Caudate nucleus (tissue), 63 donors: ENCODE measurements at places on chromosomes 13 and 19.

DNA sequence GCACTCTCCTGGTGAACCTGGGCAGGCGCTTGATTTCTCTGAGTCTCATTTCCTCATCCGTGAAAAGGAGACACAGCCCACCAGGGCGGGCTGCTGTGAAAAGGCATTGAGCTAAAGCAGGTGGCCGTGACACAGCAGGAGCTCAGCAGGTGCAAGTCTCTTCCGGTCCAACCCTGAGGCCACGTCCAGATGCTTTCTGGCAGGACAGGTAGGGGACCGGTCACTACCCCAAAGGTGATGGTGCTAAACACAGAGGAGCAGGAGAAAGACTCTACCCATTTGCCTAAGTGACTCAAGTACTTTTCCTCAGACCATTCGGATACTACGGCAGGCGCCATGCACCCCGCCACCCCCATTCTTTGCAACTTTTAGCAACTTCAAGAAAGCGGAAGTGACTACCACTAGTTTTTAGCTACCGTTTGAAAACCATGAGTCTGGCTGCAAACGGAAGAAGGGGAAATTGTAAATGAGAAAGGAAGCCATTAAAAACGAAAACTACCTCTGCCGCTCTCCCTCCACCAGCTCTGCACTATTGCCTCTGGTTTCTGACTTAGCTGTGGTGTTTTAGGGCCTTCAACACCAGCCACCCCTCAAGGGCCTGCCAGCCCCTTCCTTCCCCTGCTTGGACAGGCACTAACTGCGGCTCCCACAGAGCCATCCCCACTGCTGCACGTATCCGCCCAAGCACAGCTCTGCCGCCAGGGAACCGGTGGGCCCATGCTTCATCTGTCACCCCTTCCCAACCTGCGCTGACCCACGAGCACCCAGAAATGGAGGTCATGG, 4.8 kb downstream of the PPP6R1 start:
- no peak for DNase-seq

DNA sequence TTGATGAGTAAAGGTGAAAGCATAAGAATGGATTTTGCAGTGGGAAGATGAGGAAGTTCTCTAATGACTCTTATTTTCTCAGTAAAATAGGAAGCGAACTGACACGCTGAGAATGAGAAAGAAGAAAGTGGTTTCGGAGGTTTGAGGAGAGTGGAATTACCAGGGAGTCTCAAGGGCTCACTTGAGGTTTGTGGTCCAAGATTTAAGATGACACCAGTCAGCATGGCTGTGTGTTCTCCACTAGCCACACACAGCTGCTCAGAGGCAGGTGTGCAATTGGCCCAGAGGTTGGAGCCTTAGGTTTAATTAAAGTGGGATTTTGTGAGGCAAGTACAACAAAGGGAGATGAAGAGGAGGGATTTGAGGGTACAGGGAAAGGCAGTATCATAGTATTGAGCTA, 99.6 kb upstream of the NBEA start:
- no peak for DNase-seq

DNA sequence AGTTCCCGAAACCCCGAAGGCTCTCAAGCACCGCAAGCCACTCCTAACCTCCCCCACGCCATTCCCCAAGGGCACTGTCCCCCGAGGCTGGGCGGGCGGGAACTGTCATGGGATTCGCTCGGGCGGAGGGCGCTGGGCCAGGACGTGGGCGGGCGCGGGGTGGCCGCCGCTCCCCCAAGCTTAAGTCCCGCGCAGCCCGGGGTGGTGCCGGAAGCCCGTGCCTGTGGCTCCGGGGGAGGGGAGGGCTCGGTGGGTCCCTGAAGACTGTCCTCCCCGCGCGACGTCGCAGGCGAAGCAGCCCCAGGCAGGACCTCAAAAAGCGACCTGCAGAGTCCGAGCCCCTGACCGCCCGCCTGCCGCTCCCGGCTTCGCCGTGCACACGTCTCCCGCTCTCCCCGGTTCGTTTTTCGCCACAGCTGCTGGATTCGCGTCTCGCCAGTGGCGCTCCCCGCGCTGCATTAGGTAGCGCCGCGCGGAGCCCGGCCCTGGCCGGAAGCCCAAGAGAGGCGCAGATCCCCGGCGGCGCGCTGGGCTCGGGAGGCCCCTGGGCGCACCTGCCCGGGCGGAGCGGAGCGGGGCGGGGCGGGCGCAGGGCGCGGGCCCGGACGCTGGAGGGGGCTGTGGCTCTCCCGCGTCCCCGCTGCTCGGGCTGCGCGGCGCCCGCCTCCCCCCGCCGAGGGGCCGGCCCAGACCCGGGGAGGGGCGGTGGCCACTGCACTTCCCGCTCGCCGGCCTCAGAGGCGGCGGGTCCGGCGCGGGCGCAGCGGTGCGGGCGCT, at the start of gene FARP1:
FARP1 (plus strand) TSS at position 715 of the 777 bp plus-strand sequence. CDS start 70,149 bp downstream, outside the sequence.
- DNase-seq = peak; percentile 32

GRCh38 chr13:99206873-99207272, 6.2 kb downstream of the UBAC2 start:
- no peak for DNase-seq

DNA sequence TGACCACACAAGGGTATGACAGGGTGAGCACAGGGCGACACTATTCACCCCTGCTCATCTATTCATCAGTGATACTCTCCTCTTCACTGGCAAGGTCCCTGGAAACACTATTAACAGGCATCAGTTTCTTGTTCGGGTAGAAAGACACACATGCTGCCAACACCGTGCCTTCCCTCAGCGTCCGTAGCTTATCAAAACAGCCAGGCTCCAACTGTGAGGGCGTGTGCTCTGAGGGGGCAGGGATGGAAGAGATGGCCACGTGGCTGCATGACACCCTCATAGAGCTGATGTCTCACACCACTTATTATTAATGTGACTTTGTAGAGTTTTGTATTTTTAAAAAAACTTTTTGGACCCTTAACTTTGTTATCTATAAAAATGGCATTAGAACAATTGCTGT, 160.3 kb downstream of the ITGBL1 start:
- DNase-seq = no peak

DNA sequence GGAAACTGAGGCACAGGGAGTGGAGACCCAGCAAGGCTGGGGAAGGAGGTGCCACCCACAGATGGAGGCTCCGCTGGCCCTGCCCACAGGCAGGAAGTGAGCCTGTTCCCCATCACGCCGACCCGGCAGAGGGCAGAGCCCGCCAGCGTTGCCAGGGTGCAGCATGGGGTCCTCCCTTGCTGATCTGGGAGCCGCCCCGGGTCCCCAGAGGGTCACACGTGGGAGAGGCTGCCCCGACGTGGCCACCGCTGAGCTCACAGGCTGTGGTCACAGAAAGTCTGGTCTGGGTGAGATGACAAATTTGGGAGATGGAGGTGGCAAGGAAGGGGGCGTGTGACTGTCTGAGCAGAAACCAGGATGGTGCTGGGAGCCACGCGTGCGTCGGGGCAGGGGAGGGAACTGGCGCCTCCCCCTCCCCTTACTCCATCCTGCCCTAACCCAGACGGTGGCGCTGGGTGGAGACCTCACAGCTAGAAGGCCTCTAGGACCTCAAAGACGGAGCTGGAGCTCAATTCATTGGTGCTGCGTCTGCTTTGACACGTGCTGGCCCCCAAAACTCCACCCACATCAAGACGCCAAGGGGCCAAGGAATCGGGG, 7.7 kb downstream of the MEX3D start:
- no peak for DNase-seq

DNA sequence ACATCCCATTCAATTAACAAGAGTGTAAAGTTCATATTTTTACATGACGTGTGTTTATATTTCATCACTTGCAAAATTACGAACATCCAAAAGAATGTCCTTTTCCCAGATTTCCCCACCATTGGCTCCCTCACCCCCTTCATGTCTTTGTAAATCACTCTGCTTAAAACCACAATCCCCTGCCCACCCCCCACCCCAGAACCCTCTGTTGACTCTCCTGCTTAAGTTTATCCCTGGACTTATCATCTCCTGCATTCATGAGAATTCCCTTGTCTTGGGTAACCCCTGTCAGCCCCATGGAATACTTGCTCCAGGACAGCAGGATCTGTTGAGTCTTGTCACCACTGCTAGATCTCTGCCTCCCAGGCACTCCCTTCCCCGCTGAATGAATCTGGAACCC, 109.9 kb downstream of the COL4A1 start:
- DNase-seq = no peak

GRCh38 chr19:15640904-15641597, 354 bp downstream of the CYP4F3 start:
- no peak for DNase-seq

- no peak for DNase-seq
These were observed 59.3 kb downstream of the ATP11A start for GRCh38 chr13:112748947-112749735.

- DNase-seq = no peak
These were observed 579.4 kb upstream of the MIR17HG start for GRCh38 chr13:90768116-90768515.

GRCh38 chr13:46197299-46198048, 14.3 kb upstream of the LRRC63 start:
- DNase-seq = no peak
